ENCODE measurements at places on chromosomes 5 and 9. TPM values are rescaled to one million over a fixed set of nuclear protein-coding genes. Genes with fewer than 3 reads are reported as not detected.

GRCh38 chr9:7570107-7570720, 229.4 kb downstream of the DMAC1 start:
- no peaks in the 10 kb centered on the region for H3K36me3 ChIP-seq
- no peak overlapping the region for H3K4me3 ChIP-seq
- H3K4me1 ChIP-seq: no peaks in the 10 kb centered on the region

- H3K4me3 ChIP-seq: peak overlapping the region; percentile 95
- H3K27me3 ChIP-seq: peaks cover 22% of the 10 kb centered on the region
- peaks cover 2% of the 10 kb centered on the region for H3K36me3 ChIP-seq
- H3K4me1 ChIP-seq: peaks cover 24% of the 10 kb centered on the region
These were observed 644 bp downstream of the BRD3 start for GRCh38 chr9:134066913-134067851.

DNA sequence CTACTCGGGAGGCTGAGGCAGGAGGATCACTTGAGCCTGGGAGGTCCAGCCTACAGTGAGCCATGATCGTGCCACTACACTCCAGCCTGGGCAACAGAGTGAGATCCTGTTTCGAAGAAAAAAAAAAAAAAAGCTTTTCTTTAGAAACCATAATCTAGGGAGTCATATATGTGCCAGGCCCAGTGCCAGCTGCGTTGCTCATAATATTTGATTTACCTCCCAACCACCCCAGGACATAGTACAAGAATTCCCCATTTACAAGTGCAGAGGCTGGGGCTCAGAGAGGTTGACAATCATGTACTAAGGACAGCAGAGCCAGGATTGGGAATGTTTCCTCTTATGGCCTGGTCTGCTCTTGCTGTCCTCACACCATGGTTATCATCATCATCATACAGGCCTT, 25.1 kb upstream of the TRIM14 start:
- no peak for DNase-seq
- no peaks in the 10 kb centered on the region for H3K27me3 ChIP-seq
- H3K4me1 ChIP-seq: peaks cover 2% of the 10 kb centered on the region
- no peak overlapping the region for H3K27ac ChIP-seq
- no peak overlapping the region for H3K4me3 ChIP-seq

DNA sequence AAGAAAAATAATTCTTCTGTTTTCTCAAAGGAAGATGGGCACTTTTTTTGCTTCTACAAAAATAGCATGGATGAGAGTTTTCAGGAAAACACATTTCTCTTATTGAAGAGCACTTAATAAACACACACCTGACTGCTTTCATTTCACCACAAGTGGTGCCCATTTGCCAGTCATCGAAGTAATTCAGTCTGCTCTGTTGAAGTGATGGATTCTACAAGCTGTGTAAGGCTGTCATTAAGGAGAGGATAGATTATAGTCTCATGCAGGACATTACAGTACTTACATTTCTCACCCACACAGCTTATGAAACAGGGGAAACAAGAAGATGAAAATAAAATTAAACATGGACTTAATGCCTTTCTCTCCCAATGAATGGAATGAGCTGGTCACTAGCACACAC, 165.2 kb downstream of the NR2F1-AS1 start:
- H3K4me1 ChIP-seq: no peaks in the 10 kb centered on the region
- no peak for DNase-seq
- H3K36me3 ChIP-seq: no peaks in the 10 kb centered on the region

- peaks cover 13% of the 10 kb centered on the region for H3K4me1 ChIP-seq
- H3K27me3 ChIP-seq: peaks cover 10% of the 10 kb centered on the region
- peaks cover 33% of the 10 kb centered on the region for H3K36me3 ChIP-seq
These were observed 1.6 kb downstream of the WDR38 start for GRCh38 chr9:124854822-124855221.

DNA sequence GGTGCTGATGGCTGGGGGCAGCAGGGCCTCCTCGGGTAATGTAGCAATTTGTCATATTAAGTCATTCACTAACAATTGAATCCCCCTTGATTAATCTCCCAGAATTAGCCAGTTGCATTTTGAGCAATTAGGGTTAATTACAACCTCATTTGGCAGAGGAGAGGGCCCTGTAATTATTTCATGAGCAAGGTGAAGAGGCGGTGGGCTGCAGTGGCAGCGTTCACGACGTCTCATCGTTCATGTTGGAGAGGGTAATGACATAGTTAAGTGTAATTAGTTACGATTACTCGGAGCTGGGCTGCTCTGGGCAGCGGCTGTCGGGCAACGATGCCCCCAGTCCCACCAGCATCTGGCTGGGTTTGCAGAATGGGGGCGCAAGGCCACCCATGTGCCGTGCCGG, 46.0 kb downstream of the NEK6 start:
- no peak overlapping the region for H3K27ac ChIP-seq
- H3K4me3 ChIP-seq: no peak overlapping the region
- H3K36me3 ChIP-seq: peaks cover 2% of the 10 kb centered on the region
- no peak for DNase-seq

Gene TMEM174
- not detected for total RNA-seq

- no peaks in the 10 kb centered on the region for H3K36me3 ChIP-seq
- H3K27ac ChIP-seq: no peak overlapping the region
- peaks cover 16% of the 10 kb centered on the region for H3K4me1 ChIP-seq
- no peak overlapping the region for H3K4me3 ChIP-seq
These were observed 144.6 kb upstream of the PCA3 start for GRCh38 chr9:76619640-76620039.

- H3K27ac ChIP-seq: peak overlapping the region; percentile 95
- no peak for DNase-seq
- H3K4me3 ChIP-seq: peak overlapping the region; percentile 81
- H3K27me3 ChIP-seq: no peaks in the 10 kb centered on the region
These were observed 1.6 kb upstream of the CD72 start for GRCh38 chr9:35619800-35620158.

GRCh38 chr9:90801241-90801972, at the start of gene SYK:
Gene SYK, plus strand, starts transcription at chr9:90801819. Its CDS starts 42,080 bp downstream, at chr9:90843899.
- peak within 1 kb of the TSS; percentile 71 for H3K4me3 ChIP-seq
- H3K4me1 ChIP-seq: peaks cover 1% of the 10 kb centered on the region
- H3K36me3 ChIP-seq: no peaks in the 10 kb centered on the region

DNA sequence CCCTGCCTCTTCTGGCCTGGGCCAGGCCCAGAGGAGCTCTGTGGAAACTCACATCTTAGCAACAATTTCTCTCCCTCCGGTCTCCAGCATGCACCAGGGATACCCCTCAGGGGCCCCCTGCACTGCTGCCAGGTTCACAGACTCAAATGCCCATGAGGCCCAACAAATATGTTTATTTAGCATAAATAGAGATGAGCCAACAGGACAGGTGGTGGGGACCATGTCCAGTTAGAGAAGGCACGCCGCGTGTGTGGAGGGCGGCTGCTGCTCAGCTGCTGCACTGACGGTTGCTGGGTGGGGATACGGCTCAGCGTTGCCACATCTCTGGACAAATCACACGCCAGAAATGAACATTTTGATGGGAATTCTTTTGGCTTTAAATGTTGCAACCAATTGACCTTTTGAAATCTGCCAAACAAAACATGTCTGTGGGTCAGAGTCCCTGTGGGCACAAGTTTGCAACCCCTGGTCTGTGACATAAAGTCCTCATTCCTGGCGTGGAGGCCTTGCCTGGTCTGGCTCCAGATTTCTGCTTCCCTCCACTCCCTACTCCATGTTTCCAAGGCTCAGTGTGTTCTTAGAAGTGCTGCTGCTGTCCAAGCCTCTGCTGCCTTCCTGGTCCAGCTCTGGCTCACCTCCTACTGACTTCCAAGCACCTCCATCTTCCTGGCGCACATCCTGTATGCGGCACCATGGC, 88.9 kb downstream of the AMBP start:
- no peak for DNase-seq
- no peak overlapping the region for H3K4me3 ChIP-seq
- H3K27ac ChIP-seq: no peak overlapping the region
- peaks cover 5% of the 10 kb centered on the region for H3K27me3 ChIP-seq
- H3K4me1 ChIP-seq: peaks cover 3% of the 10 kb centered on the region

DNA sequence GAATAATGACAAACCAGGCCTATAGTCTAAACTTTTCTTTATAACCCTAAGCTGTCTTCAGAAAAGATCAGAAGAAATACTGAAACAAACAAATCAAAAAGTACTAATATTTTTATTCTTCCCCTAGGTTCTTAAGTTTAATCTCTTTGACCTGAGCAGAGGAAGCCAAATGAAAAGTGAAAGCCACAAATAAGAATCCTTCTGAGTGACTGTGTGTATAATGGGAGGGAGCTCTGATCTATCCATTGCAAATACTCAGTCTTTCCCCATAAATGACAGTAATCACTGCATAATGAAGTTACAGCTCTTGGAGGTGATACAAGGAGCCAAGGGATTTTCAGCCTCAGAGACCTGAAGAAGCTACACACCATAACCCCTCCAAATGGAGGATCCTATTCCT, 126.9 kb upstream of the ATP10B start:
- H3K27ac ChIP-seq: no peak overlapping the region
- H3K27me3 ChIP-seq: peaks cover 2% of the 10 kb centered on the region
- H3K4me1 ChIP-seq: no peaks in the 10 kb centered on the region
- no peak overlapping the region for H3K4me3 ChIP-seq

Gene PGM5
- total RNA-seq: not detected

- H3K27ac ChIP-seq: no peak overlapping the region
- H3K27me3 ChIP-seq: no peaks in the 10 kb centered on the region
- no peak overlapping the region for H3K4me3 ChIP-seq
- no peaks in the 10 kb centered on the region for H3K36me3 ChIP-seq
- H3K4me1 ChIP-seq: no peaks in the 10 kb centered on the region
- no peak for DNase-seq
These were observed 102.2 kb upstream of the TARS1 start for GRCh38 chr5:33338336-33339110.

Gene CTXN3
- total RNA-seq: not detected

Gene SLC6A18
- total RNA-seq: not detected

DNA sequence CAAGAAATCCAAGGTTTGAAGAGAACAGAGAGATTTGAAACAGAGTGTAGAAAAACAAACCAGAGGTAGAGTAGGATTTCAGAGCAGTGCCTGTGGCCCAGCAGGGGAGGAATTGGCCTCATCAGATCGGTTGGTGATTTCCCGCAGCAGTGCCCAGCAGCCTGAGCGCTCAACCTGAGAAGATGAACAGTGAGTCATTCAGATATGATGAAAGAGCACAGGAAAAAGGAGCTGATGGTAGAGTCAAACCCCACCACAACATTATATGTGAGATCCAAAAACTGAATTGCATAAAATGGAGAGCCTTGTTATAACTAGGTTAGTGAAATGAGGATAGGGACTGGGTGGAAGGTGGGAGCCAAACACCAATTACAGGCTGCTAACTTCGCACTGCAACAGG, 248.9 kb downstream of the PIK3R1 start:
- peak; percentile 78 for DNase-seq
- peaks cover 5% of the 10 kb centered on the region for H3K27me3 ChIP-seq
- H3K27ac ChIP-seq: no peak overlapping the region
- H3K4me3 ChIP-seq: no peak overlapping the region

Gene MIGA2
- 43.3 TPM for total RNA-seq

Gene UGT3A2
- not detected for total RNA-seq

DNA sequence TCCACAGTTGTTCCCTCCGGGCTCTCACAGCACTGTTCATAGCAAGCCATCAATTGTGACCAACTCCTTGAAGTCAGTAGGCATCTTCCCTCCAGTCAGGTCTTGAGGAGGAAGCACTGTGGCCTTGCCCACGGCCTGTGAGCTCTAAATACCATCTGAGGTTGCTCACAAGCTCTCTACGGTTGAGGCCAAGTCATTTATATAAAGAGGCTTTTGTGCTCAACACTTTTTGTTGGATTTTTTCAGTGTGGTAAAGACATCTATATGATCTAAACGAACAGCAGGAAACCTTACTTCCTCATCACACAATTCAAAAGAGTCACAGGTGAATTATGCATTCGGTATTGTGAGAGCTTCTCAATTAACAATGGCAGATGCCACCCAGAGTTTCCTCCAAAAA, 97.3 kb downstream of the ZNF462 start:
- H3K27ac ChIP-seq: no peak overlapping the region
- H3K27me3 ChIP-seq: peaks cover 3% of the 10 kb centered on the region
- no peak for DNase-seq
- H3K4me3 ChIP-seq: no peak overlapping the region
- H3K36me3 ChIP-seq: no peaks in the 10 kb centered on the region
- peaks cover 23% of the 10 kb centered on the region for H3K4me1 ChIP-seq

DNA sequence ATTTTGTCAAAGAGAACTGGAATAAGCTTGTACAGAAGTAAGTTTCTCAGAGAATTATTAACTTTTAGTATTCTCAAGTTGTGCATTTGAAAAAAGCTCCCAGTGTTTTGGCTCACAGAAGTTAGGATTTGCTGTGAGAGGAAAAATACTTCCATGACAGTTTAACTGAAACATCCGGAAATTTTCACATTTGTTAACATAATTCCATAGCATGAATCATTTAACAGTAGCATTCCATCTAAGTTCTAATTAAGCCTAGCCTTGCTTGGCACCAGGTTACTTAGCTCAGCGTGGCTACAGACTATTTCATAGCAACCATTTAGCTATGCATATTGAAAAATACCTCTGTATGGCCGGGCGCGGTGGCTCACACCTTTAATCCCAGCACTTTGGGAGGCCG, 90.8 kb downstream of the LNPEP start:
- H3K27me3 ChIP-seq: no peaks in the 10 kb centered on the region
- H3K4me1 ChIP-seq: peaks cover 9% of the 10 kb centered on the region
- H3K36me3 ChIP-seq: peaks cover 68% of the 10 kb centered on the region
- H3K27ac ChIP-seq: no peak overlapping the region

Gene FBN2
- not detected for total RNA-seq

DNA sequence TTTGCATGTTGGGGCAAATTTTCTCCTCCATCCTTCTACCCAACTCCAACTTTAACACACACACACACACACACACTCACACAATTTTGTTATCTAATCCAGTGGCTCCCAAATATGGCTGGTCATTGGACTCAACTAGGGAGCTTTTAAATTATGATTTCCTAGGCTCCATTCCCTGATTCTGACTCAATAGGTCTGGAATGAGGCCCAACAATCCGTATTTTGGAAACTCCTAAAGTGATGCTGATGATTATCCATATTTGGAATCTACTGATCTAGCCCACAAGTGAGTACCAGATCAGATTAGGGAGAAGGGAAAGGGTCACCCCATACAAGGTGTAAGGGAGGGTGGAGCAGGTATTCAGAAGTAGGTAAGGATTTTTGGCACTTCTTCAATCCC, 309.7 kb downstream of the TLE1 start:
- H3K27me3 ChIP-seq: no peaks in the 10 kb centered on the region
- DNase-seq: no peak
- H3K27ac ChIP-seq: no peak overlapping the region
- H3K4me1 ChIP-seq: no peaks in the 10 kb centered on the region
- H3K36me3 ChIP-seq: no peaks in the 10 kb centered on the region

GRCh38 chr5:36836831-36837230, 39.7 kb upstream of the NIPBL start:
- no peak for DNase-seq
- no peaks in the 10 kb centered on the region for H3K4me1 ChIP-seq
- H3K27ac ChIP-seq: no peak overlapping the region
- peaks cover 26% of the 10 kb centered on the region for H3K27me3 ChIP-seq
- no peak overlapping the region for H3K4me3 ChIP-seq
- no peaks in the 10 kb centered on the region for H3K36me3 ChIP-seq
